ENCODE measurements at places on chromosomes 1 and 21.
A peak's percentile ranks its signal among the peaks of the same experiment; 100 is the strongest.

DNA sequence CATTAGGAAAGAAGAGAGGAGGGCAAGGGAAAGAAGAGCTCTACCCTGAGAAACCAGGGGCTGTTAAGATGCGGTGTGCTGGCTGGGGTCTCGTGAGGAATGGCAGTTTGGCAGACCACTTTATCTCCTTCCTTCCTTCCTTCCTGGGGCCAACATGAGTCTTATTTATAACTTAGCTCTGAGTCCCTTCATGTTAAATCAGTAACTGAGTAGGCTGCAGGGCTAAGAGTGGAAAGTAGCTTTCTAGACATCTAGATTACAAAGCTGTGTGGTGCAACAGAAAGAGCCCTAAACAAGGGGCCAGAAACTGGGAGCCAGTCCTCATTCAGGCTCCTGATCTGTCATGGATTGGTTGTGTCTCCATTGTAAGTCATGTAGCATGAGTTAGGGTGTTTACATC, 135.4 kb upstream of the DUSP10 start:
- DNase-seq: no peak

DNA sequence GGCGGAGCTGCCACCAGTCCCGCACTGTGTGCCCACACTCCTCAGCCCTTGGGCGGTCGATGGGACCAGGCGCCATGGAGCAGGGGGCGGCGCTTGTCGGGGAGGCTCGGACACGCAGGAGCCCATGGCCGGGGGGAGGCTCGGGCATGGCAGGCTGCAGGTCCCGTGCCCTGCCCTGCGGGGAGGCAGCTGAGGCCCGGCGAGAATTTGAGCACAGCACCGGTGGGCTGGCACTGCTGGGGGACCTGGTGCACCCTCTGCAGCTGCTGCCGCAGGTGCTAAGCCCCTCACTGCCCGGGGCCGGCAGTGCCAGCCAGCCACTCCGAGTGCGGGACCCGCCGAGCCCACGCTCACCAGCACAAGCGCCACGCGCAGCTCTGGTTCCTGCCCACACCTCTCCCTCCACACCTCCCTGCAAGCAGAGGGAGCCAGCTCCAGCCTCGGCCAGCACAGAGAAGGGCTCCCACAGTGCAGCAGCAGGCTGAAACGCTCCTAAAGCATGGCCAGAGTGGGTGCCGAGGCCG, 267.7 kb downstream of the RYR2 start:
- no peak for DNase-seq

DNA sequence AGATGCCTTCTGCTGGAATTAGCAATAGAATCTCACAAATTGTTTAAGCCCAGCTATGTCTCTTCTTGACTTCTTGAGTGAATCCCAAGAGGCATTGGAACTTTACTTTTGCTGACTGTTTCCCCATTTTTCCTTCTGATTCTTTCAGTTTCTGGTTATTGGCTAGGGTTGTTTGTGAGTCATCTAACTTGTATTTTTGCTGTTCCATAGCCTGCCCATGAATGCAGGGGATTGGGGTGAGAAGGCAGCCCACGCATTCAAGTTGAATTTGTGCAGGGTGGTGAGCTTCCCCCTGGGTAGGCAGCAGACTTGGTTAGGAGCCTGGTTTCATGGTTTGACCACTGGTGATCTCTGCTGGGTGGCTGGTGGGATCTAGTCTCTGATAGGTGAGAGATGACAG, 10.4 kb upstream of the KLF17 start:
- DNase-seq: no peak

DNA sequence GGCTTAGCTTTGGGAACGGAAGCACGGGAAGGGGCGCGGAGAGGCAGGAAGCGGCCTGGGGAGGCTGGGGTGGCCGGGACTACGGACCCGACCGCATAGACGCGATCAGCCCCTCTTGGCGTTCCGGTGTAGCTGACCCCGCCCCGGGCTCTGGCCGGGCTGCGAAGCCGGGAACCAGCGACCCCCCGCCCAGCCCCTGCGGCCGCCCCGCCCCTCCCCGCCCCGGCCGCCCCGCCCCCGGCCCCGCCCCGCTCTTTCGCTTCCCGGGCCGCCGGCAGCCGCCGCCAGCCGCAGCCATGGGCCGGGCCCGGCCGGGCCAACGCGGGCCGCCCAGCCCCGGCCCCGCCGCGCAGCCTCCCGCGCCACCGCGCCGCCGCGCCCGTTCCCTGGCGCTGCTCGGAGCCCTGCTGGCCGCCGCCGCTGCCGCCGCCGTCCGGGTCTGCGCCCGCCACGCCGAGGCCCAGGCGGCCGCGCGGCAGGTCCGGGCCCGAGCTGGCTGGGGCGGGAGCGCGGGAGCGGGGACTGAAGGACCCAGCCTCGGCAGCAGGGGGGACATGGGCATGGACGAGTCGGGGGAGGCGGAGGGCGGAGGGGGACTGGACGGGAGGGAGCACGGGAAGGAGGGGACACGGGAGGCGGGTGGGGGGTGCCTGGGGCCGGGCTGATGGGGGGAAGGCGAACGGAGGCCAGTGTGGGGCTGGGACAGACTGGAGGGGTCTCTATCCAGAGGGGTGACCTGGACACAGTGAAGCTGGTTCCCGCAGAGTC, at the start of gene SELENON:
TSS of gene SELENON (plus strand) at position 259 of the 768 bp plus-strand sequence. CDS start at position 297, 38 bp downstream.
- no peak for DNase-seq

DNA sequence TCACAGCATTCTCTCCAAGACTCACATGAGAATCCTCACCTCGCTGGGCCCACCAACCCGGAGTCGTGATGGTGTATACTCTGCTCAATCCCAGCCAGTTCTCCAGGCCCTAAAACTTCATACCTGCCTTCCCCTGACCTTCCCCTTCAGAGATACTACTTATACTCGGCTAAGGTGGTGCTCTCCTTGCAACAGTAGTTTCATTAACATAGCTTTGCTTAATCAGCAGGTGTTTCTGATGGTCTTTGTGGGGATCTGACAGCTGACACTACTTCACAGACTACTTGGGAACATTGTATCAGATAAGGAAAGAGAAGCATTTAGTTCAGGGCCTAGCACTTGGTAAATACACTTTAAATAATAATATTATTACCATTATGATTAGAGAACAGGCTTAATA, 301.5 kb upstream of the DAB1 start:
- no peak for DNase-seq

DNA sequence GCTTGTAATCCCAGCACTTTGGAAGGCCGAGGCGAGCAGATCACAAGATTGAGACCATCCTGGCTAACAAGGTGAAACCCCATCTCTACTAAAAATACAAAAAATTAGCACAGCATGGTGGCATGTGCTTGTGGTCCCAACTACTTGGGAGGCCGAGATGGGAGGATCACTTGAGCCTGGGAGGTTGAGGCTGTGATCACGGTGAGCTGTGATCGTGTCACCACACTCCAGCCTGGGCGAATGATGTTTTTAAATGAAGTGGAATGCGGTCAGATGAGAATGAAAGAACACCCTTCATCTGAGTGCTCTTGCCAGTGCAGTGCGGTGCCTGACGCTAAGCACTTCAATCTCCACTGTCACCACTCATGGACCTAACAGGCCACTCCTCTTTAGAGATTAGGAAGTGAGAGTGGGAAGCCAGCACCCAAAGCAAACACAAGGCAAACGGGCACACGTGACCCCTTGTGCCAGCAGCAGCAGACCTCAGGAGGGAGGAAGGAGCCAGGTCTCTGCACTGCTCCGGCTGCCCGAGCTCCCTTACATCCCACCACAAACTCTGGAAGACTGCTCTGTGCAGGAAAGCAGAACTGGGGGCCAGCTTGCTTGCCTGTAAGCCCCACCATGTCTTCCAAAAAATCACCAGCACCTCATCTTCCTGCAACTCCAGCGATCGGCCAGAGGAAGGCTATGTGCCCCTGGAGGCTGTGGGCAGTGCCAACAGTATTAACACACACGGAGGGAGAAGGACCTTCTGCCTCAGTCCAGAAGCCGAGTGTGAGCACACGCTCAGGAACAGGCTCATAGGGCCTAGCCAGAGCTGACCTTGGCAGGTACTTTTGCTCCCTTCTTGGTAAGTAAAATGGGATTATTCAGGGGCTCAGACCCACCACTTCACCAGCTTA, 9.7 kb downstream of the CTNNBIP1 start:
- no peak for DNase-seq

- DNase-seq: no peak
Measured at GRCh38 chr1:195709821-195710220, 898.4 kb downstream of the KCNT2 start.

DNA sequence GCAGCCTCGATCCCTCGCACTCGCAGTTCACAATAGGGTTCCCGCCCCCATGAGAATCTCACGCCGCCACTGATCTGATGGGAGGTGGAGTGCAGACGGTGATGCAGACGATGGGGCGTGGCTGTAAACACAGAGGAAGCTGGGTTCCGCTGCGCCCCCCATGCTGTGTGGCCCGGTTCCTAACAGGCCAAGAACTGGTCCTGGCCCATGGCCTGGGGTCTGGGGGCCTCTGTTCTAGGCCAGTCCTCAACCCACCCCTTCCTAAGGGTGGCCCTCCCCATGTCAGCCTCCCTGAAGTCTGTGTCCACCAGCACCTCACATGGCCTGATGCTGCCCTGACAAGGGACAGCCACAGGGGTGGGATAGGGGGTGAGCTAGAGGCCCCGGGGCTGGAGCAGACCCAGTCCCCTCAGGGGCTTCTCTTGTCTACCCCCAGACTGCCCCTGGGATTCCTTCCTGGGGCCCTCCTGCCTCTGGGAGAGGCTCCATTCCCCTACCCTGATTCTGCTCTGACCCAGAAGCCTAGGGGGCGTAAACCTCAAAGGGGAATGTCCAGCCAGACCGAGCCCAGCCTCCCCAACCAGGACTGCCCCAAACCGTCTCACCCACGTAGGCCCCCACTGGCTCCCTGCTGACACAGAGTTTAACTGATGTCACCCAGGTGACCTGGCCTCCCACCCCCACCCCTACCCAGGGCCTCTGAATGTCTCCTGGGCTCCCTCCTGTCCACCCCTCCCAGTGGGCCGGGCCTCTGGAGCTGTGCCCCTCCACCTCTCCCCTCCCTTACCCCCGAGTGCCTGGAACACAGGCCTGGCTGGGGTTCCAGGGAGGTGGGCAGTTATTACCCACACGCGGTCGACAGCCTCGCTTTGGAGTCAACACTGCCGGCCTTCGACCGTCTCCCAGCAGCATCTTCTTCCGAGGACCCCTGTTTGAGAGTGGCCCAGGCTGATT, 14.8 kb upstream of the ARHGEF16 start:
- DNase-seq: no peak

DNA sequence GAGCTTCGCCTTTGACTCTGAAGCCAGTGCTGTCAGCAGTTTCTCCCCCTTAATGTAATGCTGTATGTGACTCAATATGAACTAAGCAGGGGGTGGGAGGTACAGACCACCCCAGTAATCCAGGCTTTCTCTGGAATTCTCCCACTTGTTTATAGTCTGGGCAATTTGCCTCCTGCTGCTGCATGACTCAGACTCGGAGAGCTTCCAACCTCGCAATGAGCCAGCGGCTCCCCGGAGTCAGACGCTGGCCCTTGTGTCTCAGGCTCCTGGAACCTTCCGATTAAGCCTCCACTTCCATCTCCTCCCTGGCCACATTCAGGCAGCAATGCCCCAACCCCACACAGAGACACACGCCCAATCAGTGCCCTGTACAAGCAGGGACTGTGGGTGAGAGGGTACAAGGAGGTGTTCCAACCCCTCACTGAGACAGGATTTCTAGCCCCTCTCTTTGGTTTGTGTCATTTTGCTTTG, 471.7 kb upstream of the VAMP3 start:
- peak; percentile 29 for DNase-seq

DNA sequence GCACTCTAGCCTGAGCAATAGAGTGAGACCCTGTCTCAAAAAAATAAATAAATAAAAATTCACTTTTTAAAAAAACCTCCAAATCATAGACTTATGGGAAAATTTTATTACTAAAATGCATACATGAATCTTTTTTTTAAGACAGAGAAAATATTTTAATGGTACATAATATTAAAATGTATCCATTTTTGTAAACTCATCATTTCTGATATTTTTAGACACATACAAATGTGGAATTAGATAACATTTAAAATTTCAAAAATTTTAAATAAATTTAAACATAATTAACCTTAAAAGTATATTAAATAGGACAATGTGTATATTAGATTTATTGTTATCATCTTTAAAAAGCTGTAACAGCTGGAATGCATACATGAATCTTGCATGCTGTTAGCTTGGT, 33.9 kb downstream of the SMAP2 start:
- DNase-seq: no peak

GRCh38 chr1:68198752-68199151, 33.6 kb downstream of the WLS start:
- no peak for DNase-seq

DNA sequence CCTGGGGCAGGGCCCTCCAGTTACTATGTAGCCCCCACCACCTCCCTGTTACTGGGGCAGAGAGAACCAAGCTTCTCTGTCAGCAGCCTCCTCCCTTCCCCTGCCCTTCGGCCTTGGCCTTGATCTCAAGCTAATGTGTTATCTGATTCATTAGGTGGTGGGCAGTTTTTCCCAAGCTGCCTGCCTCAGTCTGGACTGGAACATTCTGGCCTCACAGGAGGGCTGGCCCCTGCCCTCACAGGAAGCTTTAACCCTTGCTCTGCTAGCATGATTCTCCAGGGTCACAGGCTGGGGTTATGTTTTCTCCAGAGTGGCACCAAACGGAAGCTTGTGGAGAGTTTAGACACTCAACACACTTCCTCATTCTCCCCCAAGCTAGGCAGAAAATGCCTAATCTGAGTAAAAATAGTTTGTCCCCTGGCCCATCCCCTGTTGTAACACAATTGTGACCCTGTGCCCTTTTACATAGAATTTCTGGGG, 37.2 kb upstream of the SLC6A9 start:
- no peak for DNase-seq

- DNase-seq: no peak
Measured at GRCh38 chr1:44565259-44565750, 109.0 kb downstream of the TMEM53 start.

- DNase-seq: no peak
Measured at GRCh38 chr1:8016895-8017241, 9.2 kb downstream of the ERRFI1 start.

- no peak for DNase-seq
Measured at GRCh38 chr1:154178013-154178412, 13.9 kb downstream of the TPM3 start.

DNA sequence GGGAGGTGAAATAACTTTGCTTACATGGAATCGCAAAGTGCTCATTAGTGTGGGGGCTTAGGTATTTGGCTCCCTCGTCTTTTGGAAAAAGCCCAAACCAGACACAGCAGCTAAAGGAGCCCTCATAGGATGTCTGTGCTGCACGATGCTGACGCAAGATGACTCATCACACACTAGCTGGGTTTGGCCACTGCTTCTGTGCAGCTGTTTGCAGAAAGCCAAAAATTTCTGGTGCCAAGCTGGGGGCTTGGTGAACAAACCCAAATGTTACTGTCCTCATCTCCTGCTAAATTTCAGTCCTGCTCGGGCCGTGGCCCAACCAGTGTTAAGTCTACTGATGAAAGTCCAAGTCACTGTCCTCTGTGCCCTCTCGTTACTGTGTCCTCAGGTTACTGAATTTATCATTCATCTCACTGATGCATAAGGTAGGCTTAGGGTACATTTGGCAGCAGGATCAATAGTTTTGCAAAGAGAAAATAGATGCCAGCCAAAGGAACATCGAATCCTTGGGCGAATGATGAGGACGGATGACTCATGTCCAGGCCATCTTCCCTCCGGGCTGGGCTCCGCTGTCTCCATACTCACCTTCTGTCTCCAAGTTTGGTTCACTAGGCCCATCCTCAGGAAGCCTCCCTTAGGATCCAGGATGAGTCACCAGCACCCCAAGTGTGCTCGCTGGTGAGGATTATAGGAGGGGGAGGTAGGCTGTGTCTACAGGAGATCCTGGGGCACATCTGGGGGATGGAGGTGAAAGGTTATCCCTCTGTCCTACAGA, 177.7 kb downstream of the ADSS2 start:
- DNase-seq: peak; percentile 51

Measured in epithelial cell of prostate (primary cell).